ENCODE measurements at places on chromosomes 6 and 20.

GRCh38 chr6:164273491-164273890 lies 859.0 kb downstream of the QKI start:
- DNase-seq, result no peak

DNA sequence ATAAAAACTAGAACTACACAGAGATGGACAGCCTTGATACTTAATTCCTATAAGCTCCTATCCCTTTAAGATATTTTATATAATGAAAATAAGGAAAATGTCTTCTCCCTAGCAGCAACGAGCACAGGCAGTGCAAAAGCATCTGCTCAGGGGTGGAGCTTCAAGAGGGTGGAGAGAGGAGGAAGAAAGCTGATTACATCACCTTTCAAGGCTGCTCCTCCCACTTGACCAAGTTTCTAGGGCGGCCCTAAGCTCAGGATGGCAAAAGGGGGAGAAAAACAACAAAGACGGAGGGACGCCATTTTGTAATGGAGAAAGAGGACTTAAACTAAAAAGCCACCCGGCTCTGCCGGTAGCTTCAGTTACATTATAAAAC lies 2.2 kb downstream of the PPP1R10 start:
- peak; percentile 74 for DNase-seq

DNA sequence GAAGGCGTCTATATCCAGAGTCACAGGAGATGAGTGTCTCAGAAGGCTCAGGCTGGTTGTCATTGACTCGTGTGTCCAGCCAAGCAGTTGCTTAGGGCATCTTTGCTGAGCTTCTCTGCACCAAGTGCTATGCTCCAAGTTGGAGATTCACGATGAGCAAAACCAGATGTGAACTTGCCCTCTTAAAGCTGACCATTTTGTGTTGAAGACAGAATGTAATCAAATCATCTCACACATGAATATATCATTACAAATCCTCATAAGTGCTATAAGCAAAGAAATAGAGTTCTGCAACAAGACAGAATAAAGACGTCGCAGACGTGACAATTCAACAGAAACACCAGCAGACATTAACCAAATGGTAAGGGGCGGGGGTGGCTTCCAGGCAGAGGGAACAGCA lies 103.9 kb downstream of the ALDH8A1 start:
- DNase-seq, result no peak

DNA sequence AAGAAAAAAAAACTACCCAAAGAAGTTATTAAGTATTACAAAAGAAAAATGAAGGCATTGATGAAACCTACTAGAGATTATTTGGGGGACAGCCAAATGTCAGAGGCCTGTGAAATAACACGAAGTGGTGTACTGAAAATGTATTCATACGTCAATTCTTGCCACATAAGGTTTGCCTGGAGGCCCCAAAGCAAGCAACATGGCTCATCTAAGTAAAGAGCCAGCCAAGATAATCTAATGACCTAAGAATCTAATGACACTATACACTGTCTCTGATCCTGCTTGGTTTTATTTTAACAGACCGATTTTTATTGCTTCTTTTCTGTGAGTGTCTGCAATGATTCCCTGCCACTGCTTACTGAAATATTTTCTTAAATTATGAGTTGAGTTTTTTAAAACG lies 34.7 kb downstream of the FILIP1 start:
- no peak for DNase-seq

GRCh38 chr20:8575114-8575513 lies 443.0 kb downstream of the PLCB1 start:
- DNase-seq, result no peak

- DNase-seq, result no peak
Measured at GRCh38 chr6:326896-327537, 34.7 kb downstream of the DUSP22 start.

GRCh38 chr6:19135706-19136105 lies 701.5 kb upstream of the ID4 start:
- DNase-seq, result no peak

- no peak for DNase-seq
Measured at GRCh38 chr20:40314278-40314677, 374.8 kb downstream of the MAFB start.

- DNase-seq, result no peak
Measured at GRCh38 chr6:18527836-18528743, 140.9 kb downstream of the RNF144B start.

DNA sequence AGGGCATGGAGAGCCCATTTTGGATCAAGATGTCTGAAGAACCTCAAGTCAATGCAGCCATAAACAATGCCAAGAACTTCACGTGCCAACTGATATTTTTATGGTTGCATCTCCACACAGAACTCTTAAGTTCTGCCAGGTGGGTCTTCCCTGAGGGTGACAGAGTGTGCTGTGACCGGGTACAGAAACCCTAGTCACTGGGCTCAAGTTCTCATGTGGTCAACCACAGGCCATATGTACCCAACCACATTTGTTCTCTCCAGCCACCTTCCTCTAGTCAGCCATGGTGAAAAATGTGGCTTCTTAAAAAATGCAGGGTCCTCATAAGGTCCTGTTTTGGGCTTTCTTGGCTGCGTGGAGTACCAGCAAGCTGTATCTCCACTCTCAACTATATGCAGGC lies 48.9 kb downstream of the CLIC5 start:
- no peak for DNase-seq

- no peak for DNase-seq
Measured at GRCh38 chr6:20366082-20366830, 35.4 kb upstream of the E2F3 start.

- DNase-seq, result no peak
Measured at GRCh38 chr6:112348891-112349635, 1.9 kb downstream of the RFPL4B start.

GRCh38 chr6:33678932-33679490 lies 32.5 kb downstream of the UQCC2 start:
- no peak for DNase-seq

DNA sequence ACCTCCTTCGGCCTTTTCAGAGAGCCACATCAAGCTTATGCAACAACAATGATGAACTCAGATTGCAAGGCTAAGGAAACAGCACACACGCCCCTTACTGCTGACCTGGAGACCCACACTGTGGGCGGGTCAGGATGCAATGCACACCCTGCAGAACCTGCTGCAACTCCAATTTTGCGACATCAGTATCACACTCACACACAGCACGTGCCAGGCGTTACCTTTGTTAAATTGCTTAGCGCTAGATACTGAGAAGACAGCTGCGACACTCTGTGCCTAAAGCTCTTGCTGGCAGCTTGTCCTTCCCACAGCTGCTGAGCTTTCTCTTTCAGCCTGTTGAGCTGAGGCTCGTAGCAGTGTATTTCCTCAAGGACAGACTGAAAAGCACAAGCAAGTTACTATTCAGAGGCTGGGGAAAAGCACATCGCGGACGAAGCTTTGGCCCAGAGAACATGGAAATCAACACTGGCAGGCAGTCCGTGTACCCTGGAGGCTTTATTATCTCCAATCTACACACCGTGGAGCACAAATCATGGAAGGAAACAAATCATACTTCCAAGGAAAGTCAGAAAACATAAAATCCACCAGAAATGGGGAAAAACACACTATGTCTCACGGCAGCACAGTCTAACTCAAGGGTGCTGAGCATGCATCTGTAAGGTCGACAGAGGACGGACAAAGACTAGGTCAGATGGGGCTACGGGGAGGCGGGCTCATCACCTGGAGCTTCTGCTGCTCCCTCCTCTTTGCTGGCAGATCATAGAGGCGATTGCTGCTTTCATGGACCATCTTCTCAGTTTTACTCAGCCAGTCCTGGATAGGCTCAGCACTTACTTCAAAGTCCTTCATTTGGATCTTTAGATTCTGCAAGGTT lies 268.2 kb downstream of the SYNE1 start:
- DNase-seq, result no peak

- DNase-seq, result no peak
Measured at GRCh38 chr6:16747232-16748024, 13.8 kb downstream of the ATXN1 start.

GRCh38 chr6:83948851-83949250 lies 84.7 kb upstream of the MRAP2 start:
- DNase-seq, result no peak

GRCh38 chr20:1469925-1470571 lies 3.4 kb upstream of the NSFL1C start:
- DNase-seq, result no peak

GRCh38 chr6:158026054-158026900 lies 44.6 kb downstream of the SYNJ2 start:
- DNase-seq, result peak; percentile 66

GRCh38 chr6:113857556-113858479 lies 673 bp downstream of the MARCKS start:
- DNase-seq, result no peak

DNA sequence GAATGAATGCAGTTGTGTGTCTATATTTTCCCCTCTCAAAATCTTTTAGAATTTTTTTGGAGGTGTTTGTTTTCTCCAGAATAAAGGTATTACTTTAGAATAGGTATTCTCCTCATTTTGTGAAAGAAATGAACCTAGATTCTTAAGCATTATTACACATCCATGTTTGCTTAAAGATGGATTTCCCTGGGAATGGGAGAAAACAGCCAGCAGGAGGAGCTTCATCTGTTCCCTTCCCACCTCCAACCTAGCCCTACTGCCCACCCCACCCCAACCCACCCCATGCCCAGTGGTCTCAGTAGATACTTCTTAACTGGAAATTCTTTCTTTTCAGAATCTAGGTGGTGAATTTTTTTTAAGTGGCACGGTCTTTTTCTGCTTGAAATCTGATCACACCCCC lies 127.8 kb downstream of the CD109 start:
- DNase-seq, result no peak

GRCh38 chr6:16918586-16918985 lies 157.3 kb upstream of the ATXN1 start:
- no peak for DNase-seq

- DNase-seq, result no peak
Measured at GRCh38 chr6:39753725-39754045, 28.5 kb upstream of the KIF6 start.
